Activated naive CD8-positive, alpha-beta T cell treated with anti-CD3 and anti-CD28 coated beads, Interleukin-2, amount 50 U/mL, for 16 hours (primary cell): ENCODE measurements at places on chromosomes 16 and 17.

DNA sequence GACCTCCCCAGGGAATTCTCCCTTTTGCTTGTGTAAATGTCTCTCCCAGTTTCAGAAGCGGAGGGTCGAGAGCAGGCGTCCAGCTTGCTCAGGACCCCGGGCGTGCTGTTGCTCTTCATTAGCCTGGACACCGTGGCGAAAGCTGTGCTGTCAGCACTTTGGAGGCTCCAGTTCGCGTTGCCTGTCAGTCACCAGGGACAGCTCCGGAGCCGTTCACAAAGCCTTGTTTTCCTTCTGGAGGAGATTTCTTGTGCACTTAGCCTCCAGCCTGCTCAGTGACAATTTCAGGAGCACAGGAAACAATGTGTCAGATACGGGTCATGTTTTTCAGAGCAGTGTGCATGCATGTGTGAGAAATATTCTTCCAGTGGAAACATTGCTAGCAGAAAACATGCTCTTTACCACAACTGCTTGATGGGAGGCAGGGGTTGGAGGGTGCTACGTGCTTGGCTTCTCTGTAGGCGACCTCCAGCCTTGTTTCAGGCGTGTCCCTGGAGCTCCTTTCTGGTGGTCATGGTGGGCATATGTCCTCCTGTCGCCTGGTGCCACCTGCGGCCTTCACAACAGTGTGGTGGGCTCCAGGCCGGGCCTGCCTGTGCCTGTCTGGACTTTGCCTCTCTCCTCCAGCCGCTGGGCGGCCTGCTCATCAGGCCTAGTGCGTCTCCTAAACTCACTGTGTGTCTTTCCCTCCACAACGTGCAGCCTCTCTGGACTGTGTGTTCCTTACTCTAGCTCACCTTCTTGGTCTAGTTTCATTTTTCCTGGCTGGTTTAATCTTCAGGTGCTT is 29.0 kb downstream of the ZNF750 start:
- no peak for DNase-seq

GRCh38 chr16:72876221-72876620 is 171.7 kb downstream of the ZFHX3 start:
- no peak for DNase-seq

DNA sequence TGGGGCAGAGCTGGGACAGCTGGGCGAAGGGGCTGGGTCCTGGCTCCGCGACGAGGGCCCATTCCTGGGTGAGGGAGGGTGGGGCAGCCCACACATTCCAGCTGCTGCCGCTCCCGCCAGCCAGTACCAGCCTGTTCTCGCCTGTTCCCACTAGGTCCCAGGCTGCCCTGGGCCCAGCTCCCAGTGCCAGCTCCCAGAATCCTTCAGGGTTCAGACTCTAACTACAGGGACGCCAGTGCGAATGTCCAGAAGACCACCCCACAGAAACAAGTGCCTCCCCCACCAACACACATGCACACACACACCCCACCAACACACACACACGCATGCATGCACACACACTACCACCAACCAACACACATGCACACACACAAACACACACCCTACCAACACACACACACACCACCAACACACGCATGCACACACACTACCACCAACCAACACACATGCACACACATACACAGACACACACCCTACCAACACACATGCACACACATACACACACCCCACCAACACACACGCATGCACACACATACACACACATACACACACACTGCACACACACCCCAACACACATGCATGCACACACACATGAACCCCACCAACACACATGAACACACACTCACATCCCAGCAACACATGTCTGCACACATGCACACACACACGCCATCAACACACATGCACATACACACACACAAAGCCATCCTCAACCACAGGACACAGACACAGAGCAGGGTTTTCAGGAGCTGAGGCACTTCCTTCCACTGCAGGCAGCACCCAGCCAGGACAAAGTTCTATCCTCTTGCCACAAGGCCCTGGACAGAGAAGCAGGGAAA is 27.5 kb upstream of the KRT17 start:
- no peak for DNase-seq

GRCh38 chr16:28180655-28181460 is 30.9 kb downstream of the XPO6 start:
- DNase-seq = no peak

- no peak for DNase-seq
Measured at GRCh38 chr16:74451951-74452758, 30.9 kb upstream of the CLEC18B start.

- no peak for DNase-seq
Measured at GRCh38 chr17:34254146-34254545, 939 bp upstream of the CCL2 start.

- no peak for DNase-seq
Measured at GRCh38 chr16:68698091-68698490, 39.0 kb upstream of the CDH1 start.

- DNase-seq = peak; percentile 64
Measured at GRCh38 chr17:57440522-57441269, 184.4 kb downstream of the MSI2 start.

DNA sequence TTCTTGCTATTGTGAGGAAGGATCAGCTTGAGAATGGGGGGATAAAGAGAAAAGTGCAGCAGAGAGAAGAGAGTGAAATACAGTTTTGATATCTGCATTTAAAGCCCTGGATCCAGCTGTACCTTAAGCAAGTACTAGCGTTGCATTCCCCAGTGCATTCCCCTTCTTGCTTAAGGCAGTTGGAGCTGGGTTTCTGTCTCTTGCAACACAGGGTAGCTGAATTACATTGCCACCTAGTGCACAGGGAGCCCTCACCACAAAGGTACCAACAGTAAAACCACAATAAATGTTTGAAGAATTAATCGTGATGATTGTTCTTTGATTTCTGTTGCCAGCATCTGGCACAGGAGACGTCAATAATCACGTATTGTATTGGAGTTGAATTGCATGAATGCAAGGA is 588.7 kb downstream of the RBFOX1 start:
- DNase-seq = no peak

- no peak for DNase-seq
Measured at GRCh38 chr17:74893936-74894671, 671 bp upstream of the FADS6 start.

GRCh38 chr16:24482681-24483202 is 56.6 kb upstream of the RBBP6 start:
- DNase-seq = no peak

- DNase-seq = no peak
Measured at GRCh38 chr16:56399047-56399446, 26.3 kb downstream of the AMFR start.

DNA sequence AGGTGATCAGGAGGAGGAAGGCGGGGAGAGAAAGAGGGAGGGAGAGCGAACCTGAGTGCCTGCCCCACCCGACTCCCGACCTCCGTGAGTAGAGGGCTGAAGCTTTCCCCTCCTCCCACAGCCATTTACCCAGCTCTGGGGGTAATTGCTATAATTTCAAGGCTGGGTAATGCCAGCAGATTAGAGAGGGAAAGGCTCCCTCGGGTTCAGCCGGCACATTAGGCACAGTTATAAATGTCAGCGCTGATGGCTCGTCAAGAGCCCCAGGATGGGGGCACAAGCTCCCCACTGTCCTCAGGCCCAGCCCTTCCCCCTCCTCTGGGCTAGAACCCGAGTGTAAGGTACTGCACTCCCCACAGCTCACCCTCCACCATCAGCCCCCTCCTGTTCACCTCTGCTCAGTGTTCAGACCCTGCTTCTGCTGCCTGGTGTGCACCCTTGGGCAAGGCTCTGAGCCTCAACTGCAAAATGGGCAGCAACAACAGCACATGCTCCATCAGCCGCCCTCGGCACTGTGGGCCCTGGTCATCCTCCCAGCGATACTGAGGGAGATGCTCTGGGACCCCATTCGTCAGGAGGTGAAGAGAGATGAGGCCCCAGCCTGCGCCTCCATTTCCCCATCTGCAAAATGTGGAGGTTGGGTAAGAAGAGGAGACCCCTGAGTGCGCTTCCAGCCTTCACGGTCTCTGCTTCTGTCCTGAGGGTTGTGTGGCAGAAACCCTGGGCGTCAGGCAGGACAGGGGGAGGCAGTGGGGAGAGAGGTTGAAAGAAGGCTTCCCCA is 77.2 kb downstream of the NT5M start:
- no peak for DNase-seq

GRCh38 chr16:70418274-70418992 is 20.5 kb downstream of the ST3GAL2 start:
- DNase-seq = peak; percentile 17

- no peak for DNase-seq
Measured at GRCh38 chr16:66152181-66152580, 214.3 kb upstream of the CDH5 start.

- DNase-seq = no peak
Measured at GRCh38 chr17:47119746-47120520, 69.2 kb downstream of the CDC27 start.

DNA sequence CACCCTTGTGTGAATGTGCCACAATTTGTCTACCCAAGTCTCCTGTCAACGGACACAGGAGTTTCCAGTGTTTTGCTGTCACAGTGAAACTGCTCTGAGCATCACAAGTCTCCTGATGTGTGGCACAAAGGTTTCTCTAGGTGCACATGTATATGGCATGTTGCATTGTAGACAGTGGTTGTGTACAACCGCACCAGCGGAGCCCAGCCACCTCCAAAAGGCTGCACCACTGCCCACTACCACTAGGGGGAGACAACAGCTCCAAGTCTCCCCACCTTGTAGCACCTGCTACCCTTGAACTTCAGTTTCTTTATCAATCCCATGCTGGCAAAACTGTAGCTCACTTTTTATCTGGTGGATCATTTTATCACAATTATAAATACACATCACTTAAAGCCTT is 95.5 kb upstream of the ZNF469 start:
- no peak for DNase-seq

- DNase-seq = no peak
Measured at GRCh38 chr17:50356892-50357510, 11.1 kb downstream of the XYLT2 start.

DNA sequence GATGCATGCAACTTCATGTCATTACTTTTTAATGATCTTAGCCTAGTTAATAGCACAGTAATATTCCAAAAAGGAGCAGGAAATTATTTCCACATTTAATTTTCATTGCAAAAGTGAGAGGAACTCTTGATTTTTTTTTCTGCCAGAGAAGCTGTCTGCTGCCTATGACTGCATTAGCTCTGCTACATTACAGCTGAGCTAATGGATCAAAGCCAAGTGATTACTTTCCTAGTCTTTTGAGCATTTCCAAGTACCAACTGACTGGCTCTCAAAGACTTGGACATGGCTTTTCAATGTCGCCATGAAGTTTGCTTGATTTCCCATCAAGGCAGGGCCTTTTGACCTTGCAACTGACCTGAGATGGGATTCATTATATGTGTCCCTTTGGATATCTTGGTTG is 356.6 kb upstream of the XYLT1 start:
- no peak for DNase-seq

- no peak for DNase-seq
Measured at GRCh38 chr17:50430821-50431618, 5.0 kb downstream of the ACSF2 start.

- DNase-seq = no peak
Measured at GRCh38 chr16:50763211-50763610, 21.3 kb downstream of the CYLD start.

DNA sequence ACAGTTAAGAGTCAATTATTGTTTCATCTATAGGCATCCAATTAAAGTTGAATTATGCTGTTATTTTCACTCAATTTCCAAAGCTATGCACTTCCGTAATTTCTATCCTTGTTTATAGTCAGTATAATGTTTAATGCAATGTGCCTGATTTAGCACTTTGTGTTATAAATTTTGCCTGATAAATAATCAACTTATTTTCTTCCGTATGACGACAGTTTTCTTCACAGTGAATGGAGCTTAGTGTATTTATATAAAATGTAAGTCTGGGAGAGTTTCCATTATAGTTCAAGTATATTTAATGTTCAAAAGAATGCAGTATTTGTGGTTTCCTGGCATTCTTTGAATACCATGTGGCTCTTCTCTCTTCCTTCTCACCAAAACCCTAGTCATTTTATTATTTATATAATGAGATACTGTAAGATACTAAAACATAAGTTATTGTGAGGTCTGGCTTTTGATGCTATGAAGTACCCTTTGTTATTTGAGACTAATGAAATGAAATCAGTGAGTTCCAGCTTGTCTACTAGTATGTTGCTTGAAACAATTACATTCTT is 240.6 kb downstream of the PRKCA start:
- DNase-seq = no peak

GRCh38 chr17:20992987-20993862 is 49.6 kb downstream of the USP22 start:
- peak; percentile 34 for DNase-seq

GRCh38 chr17:78986048-78986648 is 6.4 kb upstream of the LGALS3BP start:
- DNase-seq = no peak

- no peak for DNase-seq
Measured at GRCh38 chr17:81190591-81190990, 24.6 kb upstream of the AATK start.

GRCh38 chr16:12754824-12755543 is 48.7 kb downstream of the CPPED1 start:
- DNase-seq = no peak

GRCh38 chr16:2333772-2334379 is 6.7 kb downstream of the ABCA3 start:
- no peak for DNase-seq

DNA sequence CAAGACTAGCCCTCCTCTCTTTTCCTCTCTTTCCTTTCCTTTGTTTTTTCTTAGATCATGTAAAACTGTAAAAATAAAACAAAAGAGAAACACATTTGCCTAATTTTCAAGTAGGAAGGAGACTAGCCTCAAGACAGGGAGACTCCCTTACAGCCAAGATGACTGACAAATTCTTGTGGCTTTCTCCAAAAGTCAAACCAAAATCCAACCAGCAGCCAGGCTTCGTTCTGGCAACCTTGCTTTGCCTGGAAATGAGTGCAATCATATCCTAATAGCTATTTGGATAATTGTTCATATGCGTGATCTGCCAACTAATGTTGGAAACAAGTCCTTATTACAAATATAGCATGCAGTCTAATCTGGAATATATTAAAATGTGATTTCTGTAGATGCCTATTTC is 868.9 kb upstream of the SOX9 start:
- DNase-seq = no peak

- no peak for DNase-seq
Measured at GRCh38 chr17:74325743-74326379, at the start of gene KIF19. Gene KIF19, plus strand, starts transcription at chr17:74326226. Its CDS starts 124 bp downstream, at chr17:74326350.

DNA sequence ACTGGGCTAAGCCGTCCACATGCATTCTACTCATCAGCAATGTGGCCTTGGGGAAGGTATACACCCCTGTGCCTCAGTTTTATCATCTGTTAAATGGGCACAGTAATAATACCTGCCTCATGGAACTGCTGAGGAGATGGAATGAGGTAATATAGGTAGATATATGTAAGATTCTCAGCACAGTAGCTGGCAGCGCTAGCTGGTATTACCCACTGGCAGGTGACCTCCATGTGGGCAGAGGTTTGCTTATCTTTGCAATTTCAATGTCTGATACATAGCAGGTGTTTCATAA is 1.2 kb upstream of the SGCA start:
- DNase-seq = no peak
